ENCODE measurements at places on chromosomes 2 and 18. TPM values are rescaled to one million over a fixed set of nuclear protein-coding genes. Genes with fewer than 3 reads are reported as not detected.
A peak's percentile ranks its signal among the peaks of the same experiment; 100 is the strongest.

ZBTB7C gene
- not detected for total RNA-seq

C2orf80 gene
- not detected for total RNA-seq

SP5 gene
- not detected for total RNA-seq

TRIP12 gene
- 215 TPM for total RNA-seq

SLC5A7 gene
- total RNA-seq = not detected

- peaks cover 4% of the 10 kb centered on the region for H3K36me3 ChIP-seq
- peak overlapping the region; percentile 85 for H3K4me3 ChIP-seq
- peaks cover 85% of the 10 kb centered on the region for H3K4me1 ChIP-seq
- no peak for DNase-seq
- H3K27ac ChIP-seq = peak overlapping the region; percentile 58
Observed at GRCh38 chr2:73982140-73982617, 2.5 kb upstream of the TET3 start.

GRCh38 chr2:131022731-131023130 is 70.5 kb downstream of the FAM168B start:
- H3K4me1 ChIP-seq = peaks cover 6% of the 10 kb centered on the region
- H3K27me3 ChIP-seq = peaks cover 16% of the 10 kb centered on the region
- no peak overlapping the region for H3K27ac ChIP-seq
- H3K36me3 ChIP-seq = no peaks in the 10 kb centered on the region
- H3K4me3 ChIP-seq = no peak overlapping the region
- DNase-seq = no peak

DNA sequence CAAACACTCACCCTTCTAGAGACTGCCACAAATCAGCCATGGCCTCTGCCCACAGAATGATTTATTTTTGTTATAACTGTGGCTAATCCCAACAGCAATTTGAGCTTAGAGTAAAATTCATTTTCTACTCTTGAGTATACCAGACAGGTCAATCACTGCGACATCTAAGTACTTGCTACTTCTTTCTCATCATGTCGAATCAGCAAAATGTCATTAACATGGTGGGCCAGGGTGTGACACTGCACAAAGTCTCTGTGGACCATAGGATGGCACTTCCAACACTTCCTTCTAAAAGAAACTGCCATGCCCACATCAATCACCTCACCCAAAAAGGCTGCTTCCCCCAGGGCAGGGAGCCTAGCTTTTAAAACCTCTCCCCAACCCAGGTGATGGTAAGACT is 64.4 kb downstream of the KCNG3 start:
- no peak overlapping the region for H3K27ac ChIP-seq

- no peak for DNase-seq
- H3K36me3 ChIP-seq = no peaks in the 10 kb centered on the region
- H3K27me3 ChIP-seq = peaks cover 23% of the 10 kb centered on the region
Observed at GRCh38 chr2:127663566-127664064, 11.7 kb downstream of the LIMS2 start.

DNA sequence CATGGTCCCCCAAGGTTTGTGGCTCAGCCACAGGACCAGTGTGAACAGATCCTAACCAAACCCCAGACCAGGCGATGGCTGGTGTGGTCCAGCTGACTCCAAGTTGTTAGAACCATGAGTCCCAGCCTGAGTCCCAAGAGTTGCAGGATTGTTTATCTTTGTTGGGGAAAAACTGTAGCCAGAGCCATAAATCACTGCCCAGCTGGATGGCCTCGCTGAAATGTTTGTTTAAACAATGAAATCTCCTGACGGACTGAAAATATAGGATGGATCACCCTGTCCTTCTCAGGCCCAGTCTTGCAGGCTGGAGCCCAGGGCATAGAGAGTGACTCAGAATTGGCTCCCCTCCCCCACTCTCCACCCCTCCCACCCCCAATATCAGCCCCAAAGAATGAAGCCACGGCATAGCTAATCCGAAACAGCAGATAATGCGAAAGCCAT is 36.4 kb downstream of the PKDCC start:
- no peak overlapping the region for H3K4me3 ChIP-seq
- H3K36me3 ChIP-seq = no peaks in the 10 kb centered on the region
- no peak for DNase-seq
- H3K27me3 ChIP-seq = peaks cover 12% of the 10 kb centered on the region
- peaks cover 4% of the 10 kb centered on the region for H3K4me1 ChIP-seq

GRCh38 chr2:214393796-214394195 is 17.1 kb upstream of the VWC2L start:
- no peaks in the 10 kb centered on the region for H3K27me3 ChIP-seq
- H3K4me1 ChIP-seq = no peaks in the 10 kb centered on the region
- no peak overlapping the region for H3K4me3 ChIP-seq
- H3K27ac ChIP-seq = no peak overlapping the region
- no peak for DNase-seq
- no peaks in the 10 kb centered on the region for H3K36me3 ChIP-seq

DNA sequence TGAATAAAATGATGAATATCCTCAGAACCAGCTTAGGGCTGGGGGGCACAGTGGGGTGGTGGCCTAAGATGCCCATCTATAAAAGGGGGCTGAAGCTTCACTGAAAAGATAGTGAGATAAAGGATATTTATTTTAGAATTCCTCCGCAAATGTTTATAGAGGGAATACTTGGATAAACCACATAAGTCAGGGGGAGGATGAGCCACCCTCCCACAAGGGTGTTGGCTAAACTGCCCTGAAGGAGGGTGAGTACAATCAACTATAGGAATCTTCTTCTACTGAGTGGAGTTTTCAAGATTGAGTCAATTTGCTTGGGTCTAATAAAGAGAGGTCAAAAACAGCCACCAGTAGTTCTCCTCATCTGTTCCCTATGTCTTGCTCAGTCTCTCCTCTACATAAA is 114.5 kb upstream of the TANK start:
- H3K4me3 ChIP-seq = no peak overlapping the region
- H3K27ac ChIP-seq = no peak overlapping the region
- no peak for DNase-seq
- peaks cover 15% of the 10 kb centered on the region for H3K27me3 ChIP-seq
- H3K36me3 ChIP-seq = peaks cover 4% of the 10 kb centered on the region

- peaks cover 5% of the 10 kb centered on the region for H3K4me1 ChIP-seq
- no peaks in the 10 kb centered on the region for H3K27me3 ChIP-seq
- peaks cover 2% of the 10 kb centered on the region for H3K36me3 ChIP-seq
- H3K4me3 ChIP-seq = no peak overlapping the region
- no peak for DNase-seq
- H3K27ac ChIP-seq = no peak overlapping the region
Observed at GRCh38 chr2:212723226-212723625, 184.6 kb upstream of the ERBB4 start.

DNA sequence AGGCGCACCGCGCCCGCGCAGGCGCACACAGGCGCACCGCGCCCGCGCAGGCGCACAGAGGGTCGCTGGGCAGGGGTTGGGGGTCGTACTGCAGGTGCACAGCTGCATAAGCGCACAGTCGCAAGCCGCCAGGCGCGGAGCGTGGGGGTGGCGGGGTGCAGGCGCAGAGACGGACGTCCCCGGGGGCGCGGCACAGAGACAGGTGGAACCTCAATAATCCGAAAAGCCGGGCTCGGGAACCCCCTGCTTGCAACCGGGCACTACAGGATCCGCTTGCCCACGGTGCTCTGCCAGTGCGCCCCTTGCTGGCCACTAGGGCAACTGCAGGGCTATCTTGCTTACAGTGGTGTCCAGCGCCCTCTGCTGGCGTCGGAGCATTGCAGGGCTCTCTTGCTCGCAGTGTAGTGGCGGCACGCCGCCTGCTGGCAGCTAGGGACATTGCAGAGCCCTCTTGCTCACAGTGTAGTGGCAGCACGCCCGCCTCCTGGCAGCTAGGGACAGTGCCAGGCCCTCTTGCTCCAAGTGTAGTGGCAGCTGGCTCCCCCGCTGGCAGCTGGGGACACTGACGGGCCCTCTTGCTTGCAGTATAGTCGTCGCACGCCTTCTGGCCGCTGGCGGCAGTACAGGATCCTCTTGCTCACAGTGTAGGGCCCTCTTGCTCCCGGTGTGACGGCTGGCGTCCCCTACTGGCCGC is 34.9 kb downstream of the FAM110C start:
- H3K4me1 ChIP-seq = no peaks in the 10 kb centered on the region
- peaks cover 28% of the 10 kb centered on the region for H3K27me3 ChIP-seq
- no peak overlapping the region for H3K27ac ChIP-seq

DNA sequence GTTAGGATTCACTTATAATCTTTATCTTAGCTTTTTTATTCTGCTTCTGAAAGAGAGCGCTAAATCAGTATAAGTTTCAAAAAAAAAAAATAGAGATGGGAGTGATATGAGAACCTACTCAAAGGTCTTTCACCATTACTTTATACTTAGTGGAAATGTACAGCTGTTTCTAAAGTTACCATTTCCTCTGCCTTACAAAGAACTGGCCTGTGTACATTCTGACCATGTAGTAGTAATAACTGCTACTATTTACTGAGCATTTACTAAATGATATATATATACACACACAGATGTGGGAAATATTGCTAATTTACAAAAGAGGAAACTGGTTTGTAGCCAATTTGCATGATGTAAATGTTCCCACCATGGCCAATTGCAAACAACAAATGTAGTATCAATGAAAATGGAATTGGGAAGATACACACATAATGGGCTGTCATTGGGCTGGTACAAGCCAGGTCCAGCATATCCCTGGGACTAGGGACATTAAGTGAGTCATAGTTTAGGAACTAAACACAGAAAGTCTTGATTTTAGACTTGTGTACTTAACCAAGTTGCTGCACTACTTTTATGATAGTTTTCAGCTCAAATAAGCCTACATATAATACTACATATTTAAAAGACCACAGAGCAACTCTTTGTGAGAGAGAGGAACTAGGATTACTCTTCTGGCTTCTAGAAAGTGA is 67.1 kb downstream of the DYNC1I2 start:
- peaks cover 73% of the 10 kb centered on the region for H3K36me3 ChIP-seq
- H3K4me3 ChIP-seq = no peak overlapping the region
- DNase-seq = no peak
- H3K27me3 ChIP-seq = no peaks in the 10 kb centered on the region
- H3K27ac ChIP-seq = no peak overlapping the region

DNA sequence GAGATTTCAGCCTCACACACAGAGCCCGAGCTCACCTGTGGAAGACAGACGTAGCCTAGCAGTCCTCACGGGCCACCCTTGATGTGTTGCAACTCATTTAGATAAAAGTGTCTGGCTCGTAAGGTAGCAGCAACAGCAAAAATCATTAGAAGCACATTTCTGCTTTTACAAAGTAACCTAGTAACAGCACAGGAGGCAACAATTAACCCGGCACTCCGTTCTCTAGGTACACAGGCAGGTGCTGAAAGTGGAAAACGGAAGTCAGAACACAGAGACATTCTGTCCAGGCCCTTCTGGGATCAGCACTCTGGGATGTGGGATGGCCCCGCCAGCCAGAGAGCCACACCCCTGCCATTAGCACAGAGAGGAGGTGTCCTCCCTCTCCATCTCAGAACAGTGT is 99.3 kb downstream of the KLHL29 start:
- peaks cover 2% of the 10 kb centered on the region for H3K4me1 ChIP-seq
- H3K27me3 ChIP-seq = peaks cover 3% of the 10 kb centered on the region
- H3K4me3 ChIP-seq = no peak overlapping the region
- DNase-seq = peak; percentile 31
- no peaks in the 10 kb centered on the region for H3K36me3 ChIP-seq
- H3K27ac ChIP-seq = no peak overlapping the region

- H3K27me3 ChIP-seq = peaks cover 11% of the 10 kb centered on the region
- H3K27ac ChIP-seq = no peak overlapping the region
- no peak for DNase-seq
- no peaks in the 10 kb centered on the region for H3K4me1 ChIP-seq
Observed at GRCh38 chr18:8942021-8942908, 160.2 kb upstream of the NDUFV2 start.

DNA sequence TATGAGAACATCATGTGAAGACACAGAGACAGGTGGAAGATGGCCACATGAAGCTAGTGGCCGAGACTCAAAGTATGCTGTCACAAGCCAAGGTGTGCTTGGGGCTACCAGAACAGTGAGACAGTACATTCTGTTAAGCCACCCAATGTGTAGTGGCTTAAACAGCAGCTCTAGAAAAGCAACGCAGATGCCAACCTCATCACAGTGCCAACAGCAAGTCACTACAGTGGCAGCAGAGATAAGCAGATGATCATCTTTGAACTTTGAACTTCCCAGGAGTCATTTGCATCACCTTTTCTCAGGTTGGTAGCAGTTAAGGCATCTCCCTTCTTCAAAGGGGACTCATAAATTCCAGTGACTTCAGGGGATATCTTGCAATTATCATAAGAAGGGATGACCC is 394.4 kb downstream of the LRP1B start:
- H3K36me3 ChIP-seq = no peaks in the 10 kb centered on the region
- H3K27ac ChIP-seq = no peak overlapping the region
- no peaks in the 10 kb centered on the region for H3K4me1 ChIP-seq
- DNase-seq = no peak
- no peaks in the 10 kb centered on the region for H3K27me3 ChIP-seq
- no peak overlapping the region for H3K4me3 ChIP-seq

DNA sequence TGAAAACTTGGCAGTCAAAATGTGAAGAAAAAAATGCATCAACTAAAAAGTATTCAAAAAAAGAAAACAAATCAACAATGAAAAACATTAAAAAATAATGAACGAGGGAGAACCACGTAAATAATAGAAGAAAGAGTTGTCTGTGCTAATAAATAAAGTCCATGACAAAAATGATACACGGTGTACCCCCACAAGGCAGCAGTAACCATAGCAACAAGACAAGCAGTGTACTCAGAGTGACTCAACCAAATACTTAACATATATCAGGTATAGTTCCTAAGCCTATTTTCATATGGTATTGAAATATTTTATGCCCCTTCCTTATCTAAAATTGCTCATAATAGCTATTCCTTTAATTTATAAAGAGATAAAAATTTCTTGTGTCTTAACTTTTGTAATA is 162.3 kb upstream of the TMEM200C start:
- H3K27ac ChIP-seq = no peak overlapping the region
- no peaks in the 10 kb centered on the region for H3K36me3 ChIP-seq
- H3K4me1 ChIP-seq = peaks cover 13% of the 10 kb centered on the region
- no peak overlapping the region for H3K4me3 ChIP-seq
- H3K27me3 ChIP-seq = no peaks in the 10 kb centered on the region
- no peak for DNase-seq

GRCh38 chr2:15472133-15472532 is 89.0 kb downstream of the NBAS start:
- H3K4me3 ChIP-seq = no peak overlapping the region
- no peak for DNase-seq
- peaks cover 5% of the 10 kb centered on the region for H3K4me1 ChIP-seq
- H3K27ac ChIP-seq = peak overlapping the region; percentile 56
- H3K36me3 ChIP-seq = peaks cover 29% of the 10 kb centered on the region

DNA sequence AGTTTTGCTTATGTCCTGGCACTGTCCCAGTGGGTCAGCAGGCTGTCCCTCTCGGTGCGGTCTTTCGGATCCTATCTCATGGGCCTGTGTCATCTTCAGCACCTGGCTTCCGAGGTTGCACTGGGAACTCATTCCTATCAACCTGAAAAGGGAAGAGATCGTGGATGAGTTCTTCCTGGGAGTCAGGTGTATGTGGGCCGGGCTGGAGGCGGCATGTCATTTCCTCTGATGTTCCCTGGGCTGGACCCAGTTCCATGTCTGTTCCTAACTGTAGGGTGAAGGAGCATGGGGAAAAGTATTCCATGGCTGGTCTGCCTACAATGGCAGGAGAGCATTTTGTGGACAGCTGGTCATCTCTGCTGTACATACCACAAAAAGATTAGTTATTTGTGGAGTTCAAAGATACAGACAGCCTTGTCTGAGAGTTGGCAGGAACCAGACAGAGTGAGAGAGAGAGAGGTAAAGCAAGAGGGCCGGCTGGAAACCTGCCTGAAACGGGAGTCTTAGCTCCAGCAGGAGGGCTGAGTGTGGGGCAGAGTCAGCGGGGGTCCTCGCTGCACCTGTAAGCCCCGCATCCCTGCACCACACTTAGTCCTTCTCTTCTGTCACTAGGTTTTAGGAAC is 25.2 kb downstream of the FAM228A start:
- H3K4me1 ChIP-seq = no peaks in the 10 kb centered on the region
- H3K36me3 ChIP-seq = peaks cover 4% of the 10 kb centered on the region
- DNase-seq = no peak
- H3K4me3 ChIP-seq = no peak overlapping the region
- H3K27ac ChIP-seq = no peak overlapping the region
- H3K27me3 ChIP-seq = no peaks in the 10 kb centered on the region
